ENCODE measurements at places on chromosomes 6 and 20.

GRCh38 chr20:45322952-45323383, 14.9 kb upstream of the MATN4 start:
- DNase-seq, result no peak

DNA sequence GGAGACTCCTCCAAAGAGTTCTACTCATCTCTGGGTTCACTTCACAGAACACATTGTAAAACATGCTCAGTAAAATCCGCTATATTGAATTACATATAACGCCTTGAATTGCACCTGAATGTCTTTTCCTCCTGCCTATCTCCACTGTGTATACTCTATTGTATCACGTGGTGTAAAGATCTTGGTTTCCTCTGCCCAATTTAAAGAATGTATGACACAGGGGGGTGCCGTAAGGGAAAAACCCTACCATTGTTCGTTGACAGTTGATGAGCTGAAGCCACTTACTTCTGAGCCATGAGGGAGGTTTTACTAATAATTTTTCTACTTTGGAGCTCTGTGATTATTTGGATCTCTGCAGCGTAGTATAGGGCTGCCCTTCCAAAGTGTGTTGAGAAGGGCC, 6.0 kb downstream of the ASF1A start:
- DNase-seq, result no peak

GRCh38 chr6:111231090-111231459, 143.8 kb downstream of the SLC16A10 start:
- no peak for DNase-seq

- DNase-seq, result no peak
Observed at GRCh38 chr6:78629154-78629721, 238.1 kb upstream of the IRAK1BP1 start.

- no peak for DNase-seq
Observed at GRCh38 chr20:45340236-45340847, 7.9 kb downstream of the SDC4 start.

DNA sequence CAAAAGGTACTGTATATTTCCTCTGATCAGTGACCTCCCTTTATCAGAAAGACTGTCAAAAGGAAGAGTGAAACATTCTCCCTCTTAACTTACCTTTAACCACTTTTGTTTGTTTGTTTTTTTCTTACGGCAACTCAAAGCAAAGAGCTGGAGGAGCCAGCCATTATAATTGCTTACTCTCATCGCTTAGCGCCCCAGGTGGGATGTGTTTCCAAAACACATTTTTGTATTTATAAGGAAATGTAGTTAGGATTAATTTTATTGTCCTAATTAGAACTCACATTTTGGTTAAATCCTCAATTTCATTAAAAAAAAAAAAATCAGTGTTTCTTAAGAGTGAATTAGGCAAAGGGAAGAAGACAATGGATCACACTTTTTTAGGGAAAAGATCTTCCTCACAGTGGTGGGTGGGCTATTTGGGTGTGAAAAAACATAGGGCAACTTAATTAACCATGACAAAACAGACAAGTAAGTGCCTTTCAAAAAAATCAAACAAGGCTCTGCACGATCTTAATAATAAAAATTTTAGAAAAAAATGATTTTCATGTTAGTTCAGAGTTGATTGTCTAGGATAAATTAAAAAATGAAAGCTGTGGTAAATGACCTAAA, 1.2 kb upstream of the PHACTR2 start:
- DNase-seq, result no peak

DNA sequence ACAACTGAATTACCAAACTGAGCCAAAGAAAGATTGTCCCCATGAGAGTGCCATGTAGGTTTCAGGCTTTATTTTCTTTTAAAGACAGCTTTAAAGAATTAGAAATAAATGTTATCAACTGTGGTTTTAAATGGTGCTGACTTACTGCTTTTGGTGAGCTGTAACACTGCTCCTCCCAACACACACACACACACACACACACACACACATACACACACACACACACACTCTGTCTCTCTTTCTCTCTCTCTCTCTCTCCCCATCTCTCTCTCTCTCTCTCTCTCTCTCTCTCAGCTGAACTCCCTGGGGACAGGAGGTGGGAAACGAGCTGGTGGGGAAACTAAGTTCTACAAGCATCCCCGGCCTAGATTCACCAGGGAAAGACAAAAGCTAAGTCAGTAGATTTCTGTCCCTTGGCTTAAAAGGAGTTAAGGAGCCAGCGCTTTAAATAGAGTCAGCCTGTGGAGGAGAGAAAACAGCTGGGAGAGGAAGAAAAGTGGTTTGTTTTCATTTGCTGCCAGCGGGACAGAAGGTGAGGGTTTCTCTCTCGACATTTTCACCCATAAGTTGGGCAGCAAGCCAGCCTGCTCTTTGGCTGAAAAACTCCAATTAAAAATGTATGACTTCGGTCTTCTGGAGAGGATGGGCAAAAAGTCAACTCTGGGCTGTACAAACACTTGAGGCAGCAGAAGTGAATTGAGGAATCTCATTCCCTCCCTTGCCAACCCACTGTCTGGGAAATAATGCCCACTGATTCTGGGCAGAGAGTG, 27.4 kb downstream of the CBLN4 start:
- no peak for DNase-seq

DNA sequence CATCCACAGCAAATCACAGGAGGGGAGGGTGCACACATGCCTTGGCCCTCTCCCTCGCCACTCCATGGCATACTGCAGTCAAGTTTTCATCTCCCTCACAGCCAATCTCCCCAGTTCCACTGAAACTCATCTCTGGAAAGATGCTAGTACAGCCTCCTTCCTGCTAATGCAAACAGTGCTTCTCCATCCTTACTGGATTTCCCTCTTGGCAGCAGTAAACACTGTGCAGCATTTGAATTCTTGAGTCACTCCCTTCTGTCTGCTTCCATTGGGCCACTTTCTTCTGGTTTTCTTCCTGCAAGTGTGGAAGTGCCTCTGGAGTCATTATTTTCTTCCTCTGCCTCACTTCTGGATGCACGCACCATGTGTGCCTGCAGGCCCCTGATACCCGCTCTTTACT, 460.3 kb downstream of the QKI start:
- DNase-seq, result no peak

DNA sequence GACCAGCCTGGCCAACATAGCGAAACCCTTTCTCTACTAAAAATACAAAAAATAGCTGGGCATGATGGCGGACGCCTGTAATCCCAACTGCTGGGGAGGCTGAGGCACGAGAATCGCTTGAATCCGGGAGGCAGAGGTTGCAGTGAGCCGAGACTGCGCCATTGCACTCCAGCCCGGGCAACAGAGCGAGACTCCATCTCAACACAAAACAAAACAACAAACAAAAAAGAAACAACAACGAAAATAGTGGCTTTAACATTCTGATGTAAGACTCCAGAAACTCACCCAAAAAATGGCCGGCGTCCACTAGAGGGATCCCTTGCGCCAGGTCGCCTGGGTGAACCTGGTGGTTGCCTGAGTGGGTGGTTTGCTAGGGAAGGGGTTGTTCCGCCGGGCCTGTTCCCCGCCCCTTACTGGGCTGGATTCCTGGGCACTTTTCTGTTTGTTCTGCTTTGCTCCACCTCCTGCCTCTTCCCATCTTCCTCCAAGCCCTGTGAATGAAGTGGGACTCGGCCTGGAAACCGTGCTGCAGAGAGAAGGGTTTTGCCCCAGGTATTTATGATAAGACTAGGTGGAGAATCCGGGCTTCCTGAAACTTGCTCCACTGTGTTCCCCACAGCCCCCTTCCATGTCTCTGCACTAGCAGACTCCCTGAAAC, 1.5 kb downstream of the PABPC1L start:
- DNase-seq, result no peak

DNA sequence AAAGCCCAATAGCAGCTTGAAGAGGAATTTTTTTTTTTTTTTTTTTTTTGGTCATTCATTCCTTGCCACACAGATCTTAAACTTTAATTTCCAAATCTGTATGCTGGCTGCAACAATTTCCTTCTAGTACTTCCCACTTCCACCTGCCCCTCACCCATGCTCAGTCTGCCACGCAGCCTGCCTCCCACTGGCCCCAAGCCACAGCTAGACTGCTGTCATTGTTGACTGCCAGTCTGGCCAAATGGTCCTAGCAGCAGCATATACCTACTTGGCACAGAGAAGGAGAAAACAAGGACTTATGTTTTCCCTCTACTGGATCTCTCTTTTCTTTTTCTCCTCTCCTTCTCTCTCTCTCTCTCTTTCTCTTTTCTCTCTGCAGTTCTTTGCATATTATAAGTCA, 118.3 kb upstream of the HEY2 start:
- no peak for DNase-seq

DNA sequence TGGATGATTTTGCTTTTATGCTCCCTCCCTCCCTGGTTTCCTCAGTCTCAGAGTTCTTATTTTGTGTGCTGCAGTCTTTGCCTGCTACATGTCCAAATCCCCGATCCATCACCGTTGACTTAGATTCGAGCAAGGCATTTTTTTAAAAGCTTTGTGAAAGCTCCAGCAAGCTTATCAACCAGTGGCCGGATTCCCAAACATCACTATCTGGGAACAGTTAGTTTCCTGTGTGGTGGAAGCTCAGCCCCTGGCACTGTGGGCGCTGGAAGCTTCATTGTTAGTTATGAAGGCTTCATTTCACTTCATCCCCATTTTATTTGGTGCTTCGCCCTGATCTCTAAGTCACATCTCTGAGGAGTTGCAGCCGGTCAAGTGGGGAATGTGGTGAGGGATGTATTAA, 44.7 kb downstream of the DEK start:
- DNase-seq, result no peak

DNA sequence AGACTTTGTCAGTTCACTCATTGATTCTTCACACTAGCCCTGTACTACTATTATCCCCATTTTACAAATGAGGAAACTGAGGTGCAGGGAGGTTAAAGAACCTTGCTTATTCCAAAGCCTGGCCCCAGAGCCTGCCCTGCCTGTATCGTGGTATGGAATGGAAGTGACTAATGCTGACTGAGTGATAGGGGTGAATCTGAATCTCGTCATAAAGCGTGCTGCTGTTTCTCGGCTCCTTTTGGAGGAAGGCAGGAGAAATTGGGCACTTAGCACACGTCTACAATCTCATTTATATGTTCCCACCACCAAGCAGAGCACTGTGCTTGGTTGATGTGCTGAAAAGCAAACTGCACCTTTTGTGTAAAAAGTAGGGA, 17.1 kb downstream of the GFRA4 start:
- no peak for DNase-seq

GRCh38 chr6:113120224-113120581, 736.9 kb upstream of the MARCKS start:
- DNase-seq, result peak; percentile 92

- DNase-seq, result no peak
Observed at GRCh38 chr6:110180228-110181008, at the start of gene CDC40. CDC40 (plus strand) TSS chr6:110180427; CDS start chr6:110180445, 18 bp downstream.

GRCh38 chr6:42021847-42022754, 28.2 kb upstream of the TAF8 start:
- DNase-seq, result no peak

DNA sequence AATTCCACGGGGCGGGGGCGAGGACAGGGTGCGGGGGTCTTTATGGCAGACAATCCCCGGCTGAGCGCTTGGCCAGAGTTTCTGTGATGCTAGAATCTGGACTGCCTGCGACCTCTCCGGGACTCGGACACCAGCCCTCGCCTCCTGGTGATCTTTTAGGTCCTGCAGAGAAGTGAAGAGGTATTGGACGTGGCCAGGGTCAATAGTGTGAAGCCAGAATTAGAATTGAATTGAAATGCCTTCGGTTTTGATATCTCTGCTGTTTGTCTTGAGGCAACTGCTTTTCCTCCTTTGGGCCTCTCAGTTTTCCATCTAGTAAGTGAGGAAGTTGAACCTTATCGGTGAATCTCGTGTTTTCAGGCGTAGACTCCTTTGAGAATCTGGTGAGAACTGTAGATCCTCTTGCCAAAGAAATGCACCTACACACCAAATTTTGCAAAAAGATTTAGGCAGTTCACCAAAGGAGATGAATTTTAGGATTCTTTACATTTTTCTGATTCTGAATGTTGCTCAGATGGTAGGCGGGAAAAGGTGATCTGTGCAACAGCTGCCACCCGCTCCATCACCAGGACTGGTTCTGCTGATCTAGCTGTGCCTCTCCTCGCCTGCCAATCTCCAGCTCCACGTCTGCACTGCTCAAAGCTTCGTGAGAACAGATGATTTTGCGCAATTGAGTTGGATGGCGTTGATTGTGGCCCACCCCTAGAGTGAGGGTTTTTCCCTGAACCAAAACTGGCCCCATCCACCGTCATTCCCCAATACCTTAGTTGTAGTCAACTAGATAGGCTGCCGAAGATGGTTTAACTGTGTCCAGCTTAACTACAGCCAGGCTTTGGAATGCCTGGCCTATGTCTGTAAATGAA, 837 bp upstream of the OSER1 start:
- DNase-seq, result no peak

DNA sequence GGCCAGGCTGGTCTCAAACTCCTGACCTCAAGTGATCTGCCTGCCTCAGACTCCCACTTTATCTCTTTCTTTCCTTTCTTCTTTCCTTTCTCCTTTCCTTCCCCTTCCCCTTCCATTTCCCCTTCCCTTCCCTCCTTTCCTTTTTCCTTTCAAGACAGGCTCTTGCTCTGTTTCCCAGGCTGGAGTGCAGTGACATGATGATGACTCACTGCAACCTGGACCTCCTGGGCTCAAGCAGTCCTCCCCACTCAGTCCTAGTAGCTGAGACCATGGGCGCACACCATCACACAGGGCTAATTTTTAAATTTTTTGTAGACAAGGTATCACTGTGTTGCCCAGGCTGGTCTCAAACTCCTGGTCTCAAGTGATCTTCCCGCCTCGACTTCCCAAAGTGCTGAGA, 377.6 kb upstream of the ZFP64 start:
- DNase-seq, result no peak

DNA sequence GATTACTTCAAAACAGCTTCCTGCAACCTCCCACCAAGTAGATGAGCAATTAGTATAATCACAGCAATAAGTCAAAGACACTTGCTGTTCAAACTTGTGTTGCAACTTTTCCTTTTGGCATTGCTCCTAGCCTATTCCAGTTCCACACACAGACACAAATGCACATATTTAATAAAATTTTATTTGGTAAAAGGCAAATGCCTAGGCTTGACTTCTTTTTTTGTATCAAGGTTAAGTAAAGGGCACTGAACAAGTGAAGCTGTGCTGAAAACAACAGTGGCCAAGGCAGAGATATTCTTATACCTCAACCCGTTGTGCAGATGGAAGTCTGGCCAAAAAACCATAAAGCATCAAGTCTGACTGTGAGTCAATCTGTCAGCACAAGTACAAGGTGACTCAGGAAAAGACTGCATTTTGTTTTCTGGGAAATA, 708.4 kb upstream of the CITED2 start:
- no peak for DNase-seq

DNA sequence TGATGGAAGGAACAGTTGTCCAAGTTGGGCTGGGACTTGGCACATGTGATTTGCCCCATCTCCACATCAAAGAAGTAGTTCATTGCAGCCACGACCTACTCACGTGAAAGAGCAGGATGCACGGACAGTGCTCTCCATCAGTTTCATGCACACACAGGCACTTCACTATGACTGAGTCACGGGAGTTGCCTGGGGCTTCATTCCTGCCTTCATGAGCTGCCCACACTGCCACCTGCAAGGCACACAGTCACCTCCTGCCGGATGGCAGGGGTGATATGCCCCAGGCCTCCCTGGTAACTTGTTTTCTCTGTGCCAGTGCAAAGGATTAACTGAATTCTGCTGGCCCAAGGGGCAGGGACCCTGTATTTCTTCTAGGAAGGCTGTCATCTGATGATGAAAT, 22.8 kb downstream of the CST5 start:
- DNase-seq, result no peak

- DNase-seq, result no peak
Observed at GRCh38 chr6:163337958-163338357, 76.6 kb upstream of the QKI start.
